ENCODE measurements at places on chromosomes 2 and 18.

- no peak for DNase-seq
These were observed 17.4 kb upstream of the RMDN2 start for GRCh38 chr2:37907501-37908225.

GRCh38 chr2:19872302-19872701, 29.5 kb downstream of the TTC32 start:
- no peak for DNase-seq

- DNase-seq, result no peak
These were observed 72.6 kb downstream of the GATA6 start for GRCh38 chr18:22241921-22242361.

DNA sequence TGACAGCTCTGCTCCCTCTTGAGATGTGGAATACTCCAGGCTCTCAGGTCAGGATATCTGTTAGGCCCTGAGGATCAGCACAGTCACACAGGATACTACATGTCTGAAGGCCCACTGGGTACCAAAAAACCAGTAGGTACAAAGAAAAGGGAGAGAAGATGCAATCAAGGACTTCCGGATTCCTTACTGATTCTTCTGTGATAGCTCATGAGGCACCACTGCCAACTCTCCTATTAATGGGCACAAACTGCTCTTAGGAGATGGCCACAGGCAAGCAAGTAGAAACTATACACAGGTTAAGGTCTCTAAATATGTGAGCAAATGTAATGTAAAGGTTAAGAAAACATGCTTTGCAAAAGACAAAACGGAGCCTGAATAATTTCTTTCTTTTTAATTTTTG, 3.5 kb downstream of the TMEM127 start:
- no peak for DNase-seq

- peak; percentile 43 for DNase-seq
These were observed at the start of gene CLIP4 for GRCh38 chr2:29114946-29115609. CLIP4 (plus strand) TSS chr2:29115415; CDS start chr2:29121389, 5,974 bp downstream.

DNA sequence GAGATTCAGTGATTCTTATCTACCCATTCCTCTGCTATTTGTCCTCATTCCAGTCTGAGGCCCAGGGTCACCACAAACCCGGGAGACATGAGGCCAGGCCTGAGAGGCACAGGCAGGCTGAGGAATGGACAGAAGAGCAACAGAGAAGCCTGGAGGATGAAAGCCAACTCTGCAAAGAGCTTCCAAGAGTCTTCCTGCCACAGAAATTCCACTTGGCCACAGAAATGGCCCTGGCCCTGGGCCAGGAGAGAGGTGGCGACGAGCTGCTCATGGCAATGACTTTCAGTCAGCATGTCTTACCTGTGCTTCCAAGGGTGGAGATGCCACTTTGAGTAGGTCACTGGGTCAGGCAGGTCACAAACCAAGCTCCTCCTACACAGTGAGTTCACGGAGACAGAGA, 155.3 kb upstream of the PKDCC start:
- no peak for DNase-seq

DNA sequence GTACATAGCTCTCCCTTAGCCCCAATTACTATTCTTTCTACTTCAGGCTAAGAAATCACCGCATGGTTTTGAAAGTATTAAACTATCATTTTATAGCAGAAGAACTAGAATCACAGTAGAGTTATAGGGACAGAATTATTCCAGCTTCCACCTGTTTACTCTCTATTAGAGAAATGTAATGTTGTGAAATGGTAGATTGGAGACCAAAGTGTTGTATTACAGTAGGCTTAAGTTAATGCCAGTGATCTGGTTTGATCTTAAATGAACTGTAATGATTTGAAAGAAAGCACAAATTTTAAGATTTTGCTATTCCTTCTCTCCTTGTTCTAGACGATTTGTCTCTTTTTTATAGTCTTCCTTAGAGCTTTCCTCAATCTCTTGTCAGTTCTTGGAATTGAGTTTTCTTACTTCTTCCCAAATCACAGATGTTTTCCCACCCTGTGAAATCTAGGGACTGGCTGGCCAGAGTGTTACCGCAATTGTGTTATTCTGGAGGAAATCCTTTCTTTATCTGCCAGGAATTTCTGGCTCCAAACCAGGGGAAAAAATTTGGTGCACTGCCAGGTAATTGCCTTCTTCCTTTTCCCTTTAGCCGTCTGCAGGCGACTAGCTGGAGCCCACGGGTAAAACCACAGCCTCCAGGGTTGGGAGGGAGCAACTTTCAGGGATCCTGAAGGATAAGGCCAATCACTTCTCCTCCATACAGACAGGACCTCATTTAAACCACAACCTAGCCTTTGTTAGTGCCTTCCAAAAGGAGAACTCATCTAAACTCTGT, 51.7 kb downstream of the NOP58 start:
- no peak for DNase-seq

DNA sequence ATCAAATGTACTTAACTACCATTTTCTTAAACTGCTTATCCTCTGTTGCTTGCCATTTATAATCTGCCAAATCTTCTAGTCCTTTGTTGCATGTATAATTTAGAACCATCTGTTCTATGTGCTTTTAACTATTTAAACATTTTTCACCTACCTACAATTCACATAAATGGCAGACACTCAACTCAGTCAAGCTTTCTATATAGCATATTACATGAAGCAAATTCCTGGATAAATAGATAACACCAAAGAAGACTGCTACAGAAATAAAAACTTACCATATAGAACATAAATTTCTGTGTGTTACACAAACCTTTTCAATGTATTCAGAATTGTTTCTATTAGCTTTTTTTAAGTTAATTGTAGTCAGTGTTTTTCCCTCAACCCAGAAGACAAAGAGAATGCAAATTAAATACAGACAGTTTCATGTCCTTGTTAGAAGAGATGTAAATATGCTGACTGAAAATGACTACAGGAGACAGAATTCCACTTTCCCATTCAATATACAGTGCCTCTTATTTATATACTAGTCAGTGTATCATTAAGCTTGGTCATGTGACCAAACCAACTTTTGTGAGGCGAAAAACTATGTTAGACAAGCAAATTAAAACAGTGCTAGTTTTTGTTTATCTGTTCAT, 2.6 kb downstream of the BAZ2B start:
- no peak for DNase-seq

DNA sequence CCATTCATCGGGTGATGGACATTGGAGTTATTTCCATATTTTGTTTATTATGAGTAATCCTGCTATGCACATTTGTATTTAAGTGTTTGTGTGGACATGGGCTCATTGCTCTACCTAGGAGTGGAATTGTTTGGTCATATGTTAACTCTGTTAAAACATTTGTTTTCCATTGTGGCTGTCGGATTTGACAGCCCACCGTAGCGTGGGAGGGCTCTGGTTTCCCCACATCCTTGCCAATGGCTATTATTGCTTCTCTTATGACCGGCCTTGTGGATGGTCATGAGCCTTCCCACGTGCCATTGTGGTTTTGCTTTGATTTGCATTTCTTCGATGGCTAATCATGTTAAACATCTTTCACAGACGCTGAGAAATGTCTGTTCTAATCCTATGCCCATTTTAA, 92.0 kb downstream of the ZNF236 start:
- DNase-seq, result no peak
